ENCODE measurements at places on chromosomes 11 and 22.

GRCh38 chr11:64400667-64401066, 41.7 kb downstream of the RPS6KA4 start:
- no peak for DNase-seq

GRCh38 chr11:85526564-85526963, 100.6 kb downstream of the DLG2 start:
- no peak for DNase-seq

- no peak for DNase-seq
Observed at GRCh38 chr11:2912498-2912897, 16.7 kb downstream of the PHLDA2 start.

DNA sequence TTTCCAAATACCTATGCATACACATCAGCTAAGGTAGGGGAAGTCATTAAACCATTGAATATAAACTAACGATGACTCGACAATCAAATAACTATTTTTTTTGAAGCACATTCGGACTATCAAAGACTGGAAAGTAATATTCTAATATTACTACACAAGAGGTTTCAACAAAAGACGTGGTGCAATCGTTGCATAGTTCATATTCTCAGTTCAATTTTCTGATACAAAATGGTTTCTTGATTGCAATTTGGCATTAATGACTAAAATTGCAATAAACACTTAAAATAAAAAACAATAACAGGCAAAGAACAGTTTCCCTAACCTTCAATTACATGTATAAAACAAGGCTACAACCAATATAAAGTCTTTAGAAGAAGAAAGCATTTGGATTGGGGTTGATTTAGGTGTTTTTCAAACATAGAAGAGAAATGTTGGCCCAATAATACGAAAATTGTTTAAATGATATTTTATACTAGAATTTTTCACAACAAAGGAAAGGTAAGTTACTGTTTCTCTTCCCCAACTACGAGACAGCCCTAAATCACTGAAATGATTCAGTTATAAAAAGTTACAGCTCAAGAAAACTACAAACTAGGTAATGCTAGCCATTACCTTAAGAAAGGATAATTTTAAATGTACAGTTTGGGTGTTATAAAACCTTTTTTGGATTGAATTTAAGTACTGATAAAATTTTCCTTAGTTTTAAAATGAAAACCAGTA, 17.6 kb downstream of the BLID start:
- no peak for DNase-seq

DNA sequence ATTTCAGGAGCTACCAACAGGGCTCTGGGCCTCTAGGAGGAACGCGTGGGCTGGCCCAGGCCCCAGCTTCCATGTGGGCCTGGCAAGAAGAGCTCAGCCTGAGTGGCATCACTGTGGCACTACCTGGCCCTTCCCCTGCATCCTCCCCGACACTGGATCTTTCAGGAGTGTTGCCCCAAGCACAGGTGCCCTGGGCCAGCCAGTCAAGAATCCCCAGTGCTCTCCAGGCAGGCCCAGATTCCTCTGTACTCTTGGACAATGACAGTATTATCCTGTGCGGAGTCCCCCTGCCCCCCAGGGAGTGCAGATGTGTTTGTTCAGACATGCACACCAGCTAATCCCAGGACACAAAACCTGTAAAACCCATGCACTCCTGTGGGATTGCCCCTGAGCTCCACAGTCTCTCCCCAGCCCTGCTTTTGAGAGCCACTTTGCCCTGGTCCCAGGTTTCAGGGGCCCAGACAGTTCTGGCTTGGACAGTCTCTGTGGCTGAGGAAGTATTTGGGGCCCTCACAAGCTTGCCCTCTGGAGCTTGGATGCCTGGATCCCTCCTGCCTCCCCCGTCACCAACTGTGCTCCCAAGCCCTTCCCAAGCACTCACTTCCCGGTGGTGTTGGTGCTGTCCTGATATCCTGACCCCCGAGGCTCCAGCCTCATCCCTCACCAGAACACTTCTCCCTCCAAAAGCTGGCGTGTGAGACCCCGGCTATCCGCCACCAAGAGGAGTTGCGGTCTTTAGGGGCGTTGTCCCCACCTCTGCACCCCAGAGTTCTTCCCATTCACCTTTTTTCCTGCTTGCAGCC, 39.9 kb downstream of the KCNC1 start:
- no peak for DNase-seq

DNA sequence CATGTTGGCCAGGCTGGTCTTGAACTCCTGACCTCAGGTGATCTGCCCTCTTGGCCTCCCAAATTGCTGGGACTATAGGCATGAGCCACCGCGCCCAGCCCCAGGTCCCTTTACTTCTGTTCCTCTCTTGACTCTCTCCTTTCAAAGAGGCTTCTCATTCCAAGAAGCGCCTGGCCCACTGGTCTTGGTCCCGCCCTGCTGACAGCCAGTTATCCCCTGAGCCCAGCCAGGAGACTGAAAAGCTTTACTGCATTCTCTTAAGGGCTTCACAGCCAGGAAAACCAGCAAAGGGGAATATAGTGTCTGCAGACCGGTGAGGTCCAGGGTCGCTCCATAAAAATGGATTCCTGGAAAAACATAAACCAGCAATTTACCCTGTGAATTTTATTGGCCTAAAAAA, 68.3 kb downstream of the NFAM1 start:
- no peak for DNase-seq

GRCh38 chr11:74566146-74566960, 26.0 kb upstream of the POLD3 start:
- no peak for DNase-seq
